ENCODE measurements at places on chromosomes 3 and 15. TPM values are rescaled to one million over a fixed set of nuclear protein-coding genes. Genes with fewer than 3 reads are reported as not detected.

- no peak for DNase-seq
Measured at GRCh38 chr3:49807431-49808114, 4.5 kb downstream of the INKA1 start.

- DNase-seq, result peak; percentile 96
Measured at GRCh38 chr15:40909662-40910630, 15.7 kb downstream of the VPS18 start.

DNA sequence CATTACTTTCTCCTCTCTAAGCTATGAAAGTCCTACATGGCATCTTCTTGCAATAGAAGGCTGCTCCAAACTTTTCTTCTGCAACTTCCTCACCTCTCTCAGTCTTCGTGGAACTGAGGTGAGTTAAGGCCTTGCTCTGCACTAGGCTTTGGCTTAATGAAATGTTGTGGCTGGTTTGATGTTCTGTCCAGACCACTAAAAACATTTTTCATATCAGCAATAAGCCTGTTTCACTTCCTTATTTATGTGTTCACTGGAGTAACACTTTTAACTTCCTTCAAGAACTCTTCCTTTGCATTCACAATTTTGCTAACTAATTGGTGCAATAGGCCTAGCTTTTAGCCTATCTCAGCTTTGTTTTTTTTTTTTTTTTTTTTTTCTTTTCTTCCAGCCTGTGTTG, 335.3 kb upstream of the NECTIN3 start:
- no peak for DNase-seq

DNA sequence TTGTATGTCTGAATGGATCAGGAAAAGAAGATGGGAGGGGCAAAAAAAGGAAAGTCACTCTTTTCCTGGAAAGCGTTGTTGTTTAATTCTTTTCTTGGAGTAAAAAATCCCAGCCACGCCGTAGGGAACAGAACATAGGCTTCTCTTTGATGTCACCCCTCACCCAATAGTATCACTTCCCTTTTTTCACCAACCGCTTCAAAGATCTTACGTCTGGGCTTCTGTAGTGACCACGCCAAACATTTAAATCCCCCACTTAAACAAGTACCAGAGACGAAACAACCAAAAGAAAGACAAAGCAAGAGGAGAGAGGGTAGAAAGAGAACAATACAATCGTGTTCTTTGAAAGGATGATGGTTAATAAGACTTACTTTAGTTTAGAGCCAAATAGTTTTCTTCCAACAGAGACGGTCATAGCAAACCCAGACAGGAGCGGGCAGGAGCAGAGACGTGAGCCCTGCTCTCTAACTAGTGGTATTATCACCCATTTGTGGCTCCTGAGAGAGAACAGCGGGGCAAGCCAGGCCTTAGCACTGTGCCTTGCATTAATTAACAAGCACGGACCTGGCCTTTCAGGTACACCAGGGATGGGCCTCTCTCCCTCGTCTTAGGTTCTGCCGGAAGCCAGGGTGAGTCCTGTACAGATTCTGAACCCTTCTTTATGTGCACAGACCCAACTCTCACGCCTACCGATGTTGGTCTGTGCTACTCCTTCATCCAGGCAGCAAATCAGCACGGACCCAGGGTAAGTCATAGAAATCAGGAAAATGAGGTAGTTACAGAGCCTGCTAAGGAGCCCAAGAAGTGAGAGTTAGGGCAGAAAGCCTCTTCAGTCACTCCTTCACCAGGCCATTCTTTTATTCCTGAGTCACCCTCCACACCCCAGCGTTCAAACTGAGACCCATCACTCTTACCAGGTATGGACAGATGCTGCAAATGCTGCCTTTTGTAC, 28.2 kb upstream of the BCL6 start:
- no peak for DNase-seq

DNA sequence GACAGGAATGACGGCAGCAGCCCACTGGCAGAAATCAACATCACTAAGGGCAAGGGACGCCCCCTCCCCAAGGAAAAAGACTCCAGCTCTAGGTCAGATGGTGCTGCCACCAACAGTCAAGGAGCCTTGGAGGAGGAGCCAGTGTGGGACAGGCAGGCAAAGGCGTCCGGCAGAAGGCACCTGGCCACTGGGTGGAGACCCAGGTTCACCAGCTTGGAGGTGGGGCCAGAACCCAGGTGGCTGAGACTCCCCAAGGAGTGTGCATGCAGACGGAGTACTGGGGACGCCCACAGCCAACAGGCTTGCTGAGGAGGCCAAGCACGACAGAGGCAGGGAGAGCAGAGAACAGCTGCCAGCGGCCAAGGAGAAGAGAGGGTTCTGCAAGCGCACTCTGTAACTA, 35.2 kb downstream of the PTPN23 start:
- DNase-seq, result no peak

- DNase-seq, result no peak
Measured at GRCh38 chr15:62769604-62770003, 272.9 kb upstream of the TPM1 start.

- no peak for DNase-seq
Measured at GRCh38 chr3:149744151-149744550, 8.1 kb downstream of the COMMD2 start.

DNA sequence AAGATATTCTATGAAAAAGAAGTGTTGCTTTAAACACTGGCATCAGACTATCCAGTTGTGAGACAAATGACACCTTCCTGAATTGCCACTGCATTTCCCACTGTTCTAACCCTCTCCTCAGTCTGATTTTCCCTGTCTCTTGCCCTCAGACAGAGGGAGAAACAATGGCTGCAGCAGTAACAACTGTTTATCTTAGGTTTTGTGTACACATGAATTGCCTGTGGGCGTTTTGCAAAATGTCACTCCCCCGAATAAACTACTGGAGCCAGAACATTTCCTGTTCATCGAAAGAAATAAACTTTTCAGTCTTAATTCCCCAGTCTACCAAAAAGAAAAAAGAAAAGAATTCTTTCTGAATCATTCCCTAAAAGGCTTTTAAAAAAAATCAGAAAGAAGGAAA, 155.1 kb downstream of the MAGI1 start:
- no peak for DNase-seq

DNA sequence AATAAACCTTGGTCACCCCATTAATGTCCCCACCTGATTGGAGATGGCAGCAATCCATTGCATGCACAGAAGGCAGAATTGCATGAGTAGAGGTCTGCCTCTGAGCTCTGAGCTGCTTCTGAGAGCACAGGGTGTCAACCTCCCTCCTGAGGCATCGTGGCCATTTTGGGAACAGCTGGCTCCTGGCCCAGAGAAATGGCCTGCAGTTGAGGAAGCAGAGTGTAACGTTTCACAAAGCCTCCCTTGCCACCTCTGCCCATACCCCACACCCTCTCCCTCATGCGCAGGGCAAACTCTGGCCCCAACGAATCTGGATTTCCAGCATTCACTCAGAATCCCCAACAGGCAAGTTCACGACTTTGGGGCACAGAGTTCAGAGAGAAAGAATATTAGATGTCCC, 198.9 kb downstream of the ADAMTS9 start:
- DNase-seq, result no peak

DNA sequence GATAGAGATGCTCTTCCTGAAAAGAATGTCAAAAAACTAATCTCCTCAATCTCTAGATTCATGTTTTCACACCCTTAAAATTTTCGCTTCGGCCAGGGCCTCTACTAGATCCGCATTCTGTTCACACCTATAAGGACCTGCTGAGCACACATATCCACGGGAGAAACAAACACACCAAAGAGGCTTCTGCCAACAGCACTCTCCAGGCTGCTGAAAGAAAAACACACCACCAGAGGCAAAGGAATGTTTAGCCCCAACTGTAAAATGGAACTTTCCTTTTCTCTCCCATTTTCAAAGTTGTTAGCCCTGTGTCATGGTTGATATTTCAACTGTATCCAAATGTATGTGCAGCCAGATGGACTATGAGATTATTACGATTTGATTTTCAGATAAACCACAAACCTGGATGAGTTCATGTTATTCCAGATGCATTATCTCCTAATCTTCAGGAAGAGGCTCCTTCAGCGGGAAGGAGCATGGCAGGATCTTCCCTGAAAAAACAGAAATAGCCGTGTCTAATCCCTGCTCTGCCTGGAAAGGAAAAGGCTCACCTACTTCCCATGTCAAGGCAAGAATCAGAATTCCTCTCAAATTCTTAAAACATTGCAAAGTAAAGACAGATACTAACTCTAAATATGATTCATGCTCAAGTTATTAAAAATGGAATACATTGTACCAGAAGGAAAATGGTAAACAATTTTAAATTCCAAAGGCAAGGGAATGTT, 442.7 kb upstream of the NR2F2 start:
- no peak for DNase-seq

Gene TMC3
- total RNA-seq, result not detected

Gene LSMEM2
- not detected for total RNA-seq

Gene SLC25A26
- total RNA-seq, result 14.9 TPM

Gene LTF
- total RNA-seq, result 1.7 TPM

Gene PLAAT1
- not detected for total RNA-seq

Gene SCN5A
- 0.05 TPM for total RNA-seq
